ENCODE measurements at places on chromosomes 6 and 20.

- DNase-seq = no peak
Observed at GRCh38 chr20:33909331-33909921, 84.3 kb upstream of the RALY start.

GRCh38 chr20:10314198-10314597, 95.6 kb downstream of the SNAP25 start:
- no peak for DNase-seq

DNA sequence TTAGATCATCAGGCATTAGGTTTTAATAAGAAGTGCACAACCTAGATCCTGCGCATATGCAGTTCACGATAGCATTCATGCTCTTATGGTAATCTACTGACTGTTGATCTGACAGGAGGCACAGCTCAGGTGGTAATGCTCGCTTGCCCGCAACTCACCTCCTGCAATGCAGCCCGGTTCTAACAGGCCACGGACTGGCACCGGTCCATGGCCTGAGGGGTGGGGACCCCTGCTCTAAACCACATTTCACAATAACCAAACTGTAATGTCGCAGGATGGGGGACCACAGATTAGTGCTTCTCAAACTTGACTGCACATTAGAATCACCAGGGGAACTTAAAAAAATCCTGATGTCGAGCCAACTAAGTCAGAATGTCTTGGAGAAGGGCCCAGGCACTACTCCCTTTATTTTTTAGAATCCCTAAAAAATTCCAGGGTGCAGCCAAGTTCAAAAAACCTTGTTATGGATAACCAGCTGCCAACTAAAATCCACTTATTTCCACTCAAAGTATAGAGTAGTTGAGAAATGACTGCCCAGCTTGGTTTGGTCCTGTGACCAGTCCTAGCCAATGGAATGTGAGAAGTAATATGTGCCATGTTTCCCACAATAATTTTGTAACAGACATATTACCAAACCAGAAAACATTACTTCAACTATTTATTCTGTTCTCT, 3.1 kb downstream of the SHPRH start:
- DNase-seq = peak; percentile 35

- DNase-seq = no peak
Observed at GRCh38 chr6:163463795-163464194, 49.3 kb downstream of the QKI start.

- DNase-seq = no peak
Observed at GRCh38 chr6:44805238-44805846, 417.8 kb downstream of the CDC5L start.

GRCh38 chr20:36170542-36171215, 16.1 kb downstream of the EPB41L1 start:
- DNase-seq = no peak

DNA sequence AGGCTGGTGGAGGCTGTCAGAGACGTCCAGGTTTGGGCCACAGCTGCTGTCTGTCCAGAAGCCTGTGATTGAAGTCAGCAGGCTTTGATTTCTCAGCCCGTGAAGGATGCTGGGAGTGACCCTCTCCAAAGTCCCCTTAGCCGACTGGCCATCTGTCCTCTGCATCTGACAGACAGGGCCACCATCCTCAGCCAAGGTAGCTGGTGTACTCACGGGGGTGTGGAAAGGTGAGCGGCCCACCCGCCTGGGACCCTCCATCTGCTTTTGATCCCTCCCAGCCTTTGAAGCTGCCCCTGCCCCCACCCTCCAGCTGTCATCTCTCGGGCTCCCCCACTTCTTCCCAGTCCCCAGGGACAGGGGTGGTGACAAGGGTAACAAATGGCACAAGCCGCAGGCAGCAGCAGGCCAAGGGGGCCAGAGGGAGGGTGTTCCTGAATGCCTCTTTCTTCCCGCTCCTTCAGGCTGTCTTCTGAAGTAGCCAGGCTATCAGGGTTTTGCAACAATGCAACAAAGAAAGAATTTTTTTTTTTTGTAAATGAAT, 84.4 kb downstream of the EYA2 start:
- no peak for DNase-seq

DNA sequence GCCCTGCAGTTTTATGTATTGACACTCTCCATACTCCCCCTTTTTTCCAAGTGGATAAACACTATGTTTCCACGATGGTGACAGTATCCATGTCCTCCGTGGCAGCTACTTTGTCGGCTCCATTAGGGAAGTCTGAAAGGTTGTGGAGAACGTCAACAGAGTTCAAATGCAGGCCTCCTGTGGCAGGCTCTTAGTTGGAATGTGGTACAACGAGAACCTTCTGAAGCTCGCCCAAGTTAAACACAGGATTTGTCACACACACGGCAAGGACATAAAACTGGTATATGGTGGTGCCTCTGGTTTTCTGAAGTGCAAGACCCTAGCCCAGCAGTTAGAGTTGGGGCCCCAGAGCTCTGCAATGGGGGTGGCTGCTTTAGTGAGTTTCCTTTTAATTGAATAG, 187.0 kb upstream of the TAB2 start:
- no peak for DNase-seq

DNA sequence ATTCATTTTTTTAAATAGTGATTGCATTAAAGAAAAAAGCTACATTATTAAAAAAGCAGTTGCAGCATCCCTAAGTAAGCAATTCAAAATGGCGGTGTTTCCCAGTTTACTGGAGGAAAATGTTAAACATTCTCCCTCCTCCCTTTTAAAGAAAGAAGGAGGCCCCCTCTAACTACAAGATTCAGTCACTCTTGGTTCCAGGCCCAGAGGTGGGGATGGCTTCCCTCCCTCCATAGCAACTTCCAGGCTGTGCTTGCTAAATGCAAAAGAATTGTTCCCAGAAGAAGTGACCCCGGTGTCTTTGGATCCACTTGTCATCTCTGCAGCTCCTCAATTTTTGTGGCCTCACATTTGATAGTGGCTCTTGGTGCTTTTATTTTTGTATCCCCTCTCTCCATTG, 165.9 kb downstream of the SOBP start:
- no peak for DNase-seq

DNA sequence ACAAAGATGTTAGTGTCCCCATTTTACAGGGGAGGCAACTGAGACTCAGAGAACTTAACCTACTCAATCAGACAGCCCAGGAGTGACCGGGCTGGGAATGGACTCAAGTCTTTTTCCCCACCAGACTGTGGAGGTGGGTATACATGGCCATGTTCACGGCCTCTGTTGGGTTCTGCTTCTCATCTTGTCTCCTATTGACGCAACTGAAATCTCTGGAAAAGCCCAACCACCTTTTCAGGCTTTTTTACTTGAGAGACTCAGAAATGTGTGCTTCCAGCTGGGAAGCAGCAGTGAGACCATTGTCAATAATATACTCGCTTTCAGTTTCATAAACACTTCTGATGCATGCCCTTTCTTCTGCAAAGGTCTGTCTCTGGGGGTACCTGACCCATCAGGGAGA, 70.7 kb downstream of the SOBP start:
- DNase-seq = no peak

DNA sequence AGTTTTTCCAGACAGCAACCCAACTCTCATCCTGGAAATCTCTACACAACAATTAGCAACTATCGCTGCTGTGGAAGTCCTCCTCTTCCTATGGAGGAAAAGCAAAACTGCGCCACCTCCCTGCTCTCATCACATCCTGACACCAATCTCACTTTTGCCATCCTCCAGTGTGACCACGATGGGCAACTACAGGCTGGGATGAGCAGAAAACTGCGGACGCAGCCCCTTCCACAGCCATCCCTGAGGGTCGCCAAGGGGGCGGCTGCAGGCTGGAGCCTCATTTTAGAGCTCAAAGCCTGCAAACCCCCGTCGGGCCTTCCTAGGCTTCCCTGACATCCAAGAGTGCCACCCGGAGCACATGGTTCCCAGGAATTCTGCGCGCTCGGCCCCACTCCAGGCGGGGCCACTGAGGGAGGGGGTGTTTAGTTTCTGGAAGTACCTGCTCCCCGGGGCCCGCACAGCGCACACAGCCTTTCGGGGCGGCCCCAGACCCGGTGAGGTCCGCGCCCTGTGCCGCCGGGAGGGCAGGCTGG, 1.2 kb downstream of the TCFL5 start:
- no peak for DNase-seq

DNA sequence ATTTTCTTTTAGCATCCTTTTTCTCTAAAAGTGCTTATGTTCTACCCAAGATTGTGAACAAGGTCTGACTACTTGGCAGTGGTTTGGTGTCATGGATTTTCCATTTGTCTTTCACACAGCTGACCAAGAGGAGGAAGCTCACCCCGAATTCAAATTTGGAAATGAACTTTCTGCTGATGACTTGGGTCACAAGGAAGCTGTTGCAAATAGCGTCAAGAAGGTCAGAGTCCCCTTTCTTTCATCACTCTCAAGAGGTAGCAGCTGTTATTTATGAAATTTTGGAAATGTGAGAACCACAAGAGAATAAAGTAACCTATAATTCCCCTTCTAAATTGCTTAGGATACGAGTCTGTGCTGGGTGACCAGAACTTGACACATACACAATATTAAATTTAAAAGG, 113.0 kb upstream of the LAMP5 start:
- DNase-seq = no peak

GRCh38 chr6:12955956-12956355, 239.4 kb downstream of the PHACTR1 start:
- DNase-seq = no peak

GRCh38 chr6:63792736-63793464, 157.3 kb downstream of the PHF3 start:
- DNase-seq = no peak

DNA sequence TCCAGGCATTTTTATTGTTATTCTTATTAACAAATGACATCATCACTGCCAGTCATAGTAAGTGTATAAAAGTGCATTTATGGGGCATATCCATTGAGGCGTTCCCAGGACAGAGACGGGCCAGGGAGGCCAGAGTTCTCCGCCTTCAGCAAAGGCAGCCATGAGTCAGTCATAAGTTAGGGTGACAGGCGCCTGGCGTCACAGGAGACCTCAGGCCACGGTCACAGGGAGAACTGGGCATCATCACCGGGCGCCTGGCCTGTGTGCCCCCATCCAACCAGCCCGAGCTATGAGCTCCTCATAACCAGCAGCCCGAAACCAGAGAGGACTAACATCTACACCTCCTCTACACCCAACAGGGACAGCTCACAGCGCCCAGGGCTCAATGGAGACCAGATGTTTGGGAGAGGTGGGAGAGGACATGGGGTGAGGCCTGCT, 259.2 kb downstream of the DLL1 start:
- DNase-seq = no peak

DNA sequence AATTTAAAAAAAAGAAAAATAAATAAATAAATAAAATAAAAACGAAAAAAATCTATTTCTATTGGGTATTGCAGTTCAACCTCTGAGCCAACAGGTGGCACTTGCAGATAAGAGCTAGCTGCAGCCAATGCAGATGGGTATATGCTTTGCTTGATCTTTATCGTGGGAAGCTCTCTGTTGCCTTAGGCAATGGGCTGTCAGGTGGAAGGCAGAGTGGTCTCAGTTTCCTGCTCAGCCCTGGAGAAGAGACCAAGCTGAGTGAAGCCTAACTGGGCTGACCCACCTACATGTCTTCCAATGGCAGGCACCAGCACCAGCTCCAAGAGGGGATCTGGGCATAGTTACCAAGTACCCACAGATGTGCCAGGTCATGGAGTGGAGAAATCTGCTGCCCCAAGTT, 95.0 kb downstream of the AK9 start:
- DNase-seq = peak; percentile 56

DNA sequence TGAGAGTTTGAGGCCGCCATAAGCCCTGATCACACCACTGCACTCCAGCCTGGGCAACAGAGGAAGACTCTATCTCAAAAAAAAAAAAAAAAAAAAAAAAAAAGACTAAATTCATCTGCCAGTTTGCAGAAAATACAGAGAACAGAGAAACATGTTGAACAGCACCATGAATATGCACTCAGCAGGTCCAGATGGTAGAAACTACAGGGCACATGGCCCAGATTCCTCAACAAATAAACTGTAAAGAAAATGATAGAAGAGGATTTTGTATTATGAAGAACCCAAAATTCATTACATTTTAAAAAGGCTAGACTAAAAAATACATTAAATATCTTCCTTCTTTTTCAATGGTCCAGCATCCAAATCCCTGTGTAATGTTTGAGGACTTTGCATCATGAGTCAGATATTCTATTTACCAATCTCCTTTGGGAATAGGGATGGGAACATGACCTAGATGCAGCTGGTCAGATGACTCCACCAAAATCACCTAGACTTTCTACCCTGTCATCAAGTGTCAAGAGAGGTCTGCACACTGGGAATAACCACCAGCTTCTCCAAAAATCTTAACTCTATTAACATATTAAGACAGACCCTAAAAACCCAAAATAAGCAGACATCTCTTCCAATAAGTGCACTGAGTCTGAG, 189.1 kb upstream of the TCF21 start:
- no peak for DNase-seq

- DNase-seq = no peak
Observed at GRCh38 chr20:2798095-2798805, 2.2 kb downstream of the CPXM1 start.

GRCh38 chr20:24993337-24994185, 1.0 kb upstream of the APMAP start:
- peak; percentile 64 for DNase-seq

DNA sequence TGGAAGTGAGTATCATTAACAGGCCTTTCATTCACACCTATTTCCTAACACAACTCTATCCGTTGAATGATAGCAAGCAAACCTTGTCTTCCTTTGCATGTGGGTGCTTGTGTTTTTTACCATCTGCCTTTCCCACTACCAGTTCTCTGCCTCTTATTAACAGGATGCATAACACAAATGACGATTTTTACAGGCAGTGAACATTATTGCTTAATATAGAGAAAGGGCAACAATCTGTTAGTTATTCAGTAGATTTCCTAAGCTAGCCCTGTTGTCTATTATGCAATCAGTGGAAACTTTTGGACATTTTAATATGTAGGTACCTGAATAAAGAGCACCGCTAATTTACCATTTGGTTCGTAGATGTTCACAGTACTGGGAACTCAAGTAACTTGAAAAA, 348.8 kb upstream of the PLCB4 start:
- no peak for DNase-seq

GRCh38 chr6:39166189-39166911, 51.4 kb upstream of the SAYSD1 start:
- peak; percentile 94 for DNase-seq

- DNase-seq = peak; percentile 96
Observed at GRCh38 chr20:49216991-49217578, 2.1 kb upstream of the DDX27 start.

GRCh38 chr6:26514984-26515383, 14.9 kb downstream of the BTN1A1 start:
- no peak for DNase-seq

DNA sequence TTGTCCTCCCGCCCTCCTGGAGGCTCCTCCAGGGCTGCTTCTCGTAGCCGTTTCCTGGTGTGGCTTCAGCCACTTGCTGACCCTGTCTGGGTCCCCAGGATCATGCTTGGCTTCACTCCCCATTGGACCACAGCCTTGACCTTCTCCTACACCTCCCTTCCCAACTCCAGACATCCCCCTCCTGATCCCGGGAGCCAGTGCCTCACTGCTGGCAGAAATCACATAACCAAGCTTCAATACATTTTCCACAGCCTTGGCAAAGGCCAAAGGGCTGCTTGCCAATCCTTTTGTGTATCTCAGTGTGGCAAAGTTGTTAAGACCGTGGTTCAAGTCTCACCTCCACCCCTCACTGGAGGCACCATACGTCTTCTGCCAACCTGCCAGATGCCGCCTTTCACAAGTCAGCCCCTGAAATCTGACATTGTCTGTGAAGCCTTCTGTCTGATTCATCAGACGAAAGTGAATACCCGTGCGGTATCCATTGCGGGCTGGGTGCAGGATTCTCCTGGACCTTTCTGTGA, 60.1 kb downstream of the PHACTR3 start:
- DNase-seq = no peak
